Fibroblast of skin of right biceps (primary cell): ENCODE measurements at places on chromosomes 16 and 17.
A peak's percentile ranks its signal among the peaks of the same experiment; 100 is the strongest.

DNA sequence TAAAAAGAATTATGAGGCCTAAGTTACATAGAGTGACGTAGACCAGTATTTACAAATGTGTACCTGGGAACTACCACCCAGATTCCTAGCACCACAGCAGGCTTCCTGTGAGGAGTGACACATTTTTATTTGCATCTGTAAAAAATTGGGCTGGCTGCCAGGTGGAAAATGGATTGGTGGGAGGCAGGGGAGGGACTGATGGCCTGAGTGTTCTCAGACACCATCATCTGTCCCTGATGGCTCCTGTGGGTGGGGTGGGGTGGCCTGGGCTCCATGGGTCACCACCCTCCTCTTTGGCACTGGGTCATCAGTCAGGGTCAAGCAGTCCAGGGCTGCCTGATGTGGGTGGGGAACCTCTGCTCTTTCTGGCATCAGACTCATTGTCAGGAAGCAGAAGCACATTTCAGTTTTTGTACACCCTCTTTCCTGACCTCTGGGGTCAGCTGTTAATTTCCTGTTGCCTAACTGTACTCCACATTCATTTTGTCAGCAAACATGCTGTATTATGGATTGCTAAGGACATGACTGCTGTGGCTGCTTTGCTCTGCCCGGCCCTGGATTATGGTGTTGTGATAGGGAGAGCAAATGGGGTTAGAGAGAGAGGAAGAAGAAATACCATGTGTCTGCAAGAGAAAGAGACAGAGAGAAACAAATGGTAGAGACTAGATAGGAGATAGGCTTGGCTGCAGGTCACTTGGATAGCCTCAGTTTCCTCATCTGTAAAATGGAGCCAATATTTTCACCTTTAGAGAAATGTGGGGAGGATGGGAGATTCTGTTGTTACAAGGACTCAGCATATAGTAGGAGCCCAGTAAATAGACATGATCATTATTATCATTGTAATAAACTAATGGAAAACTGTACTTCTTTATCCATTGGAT, 11.6 kb upstream of the MFAP4 start:
- peak; percentile 42 for DNase-seq

DNA sequence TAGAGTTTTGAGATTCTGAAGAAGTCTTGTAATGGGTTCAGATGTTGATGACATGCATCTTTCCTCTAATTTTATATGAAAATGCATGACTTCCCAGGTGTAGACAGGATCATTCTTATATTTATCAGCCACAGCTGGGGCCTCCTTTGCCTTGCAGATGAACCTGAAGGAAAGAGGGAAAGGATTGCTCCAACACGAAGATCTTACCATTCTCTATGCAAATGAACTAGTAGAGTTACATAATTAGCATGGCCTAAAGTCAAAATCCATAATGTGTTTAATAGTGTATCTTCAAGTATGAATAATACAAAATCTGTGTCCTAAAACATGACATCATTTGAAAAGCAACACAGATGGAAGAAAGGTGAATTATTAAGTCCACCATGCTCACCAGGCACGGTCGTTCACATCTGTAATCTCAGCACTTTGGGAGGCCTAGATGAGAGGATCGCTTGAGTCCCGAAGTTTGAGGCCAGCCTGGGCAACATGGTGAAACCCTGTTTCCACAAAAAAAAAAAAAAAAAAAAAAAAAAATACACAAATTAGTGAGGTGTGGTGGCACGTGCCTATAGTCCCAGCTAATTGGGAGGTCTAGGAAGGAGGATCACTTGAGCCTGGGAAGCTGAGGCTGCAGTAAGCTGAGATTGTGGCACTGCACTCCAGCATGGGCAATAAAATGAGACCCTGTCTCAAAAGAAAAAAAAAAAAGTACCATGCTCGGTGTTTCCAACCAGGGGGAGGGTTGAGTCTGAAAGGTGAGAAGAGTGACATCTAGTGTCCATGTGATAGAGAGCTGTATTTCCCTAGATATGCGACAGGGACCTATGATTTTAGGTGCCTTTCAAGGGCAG, 6.3 kb downstream of the VWA3A start:
- peak; percentile 55 for DNase-seq

GRCh38 chr16:84214451-84215066, 23.6 kb downstream of the ADAD2 start:
- DNase-seq, result no peak

- no peak for DNase-seq
These were observed 449 bp downstream of the SMCR8 start for GRCh38 chr17:18315562-18315922.

- no peak for DNase-seq
These were observed 41.6 kb upstream of the GSE1 start for GRCh38 chr16:85571563-85571812.

DNA sequence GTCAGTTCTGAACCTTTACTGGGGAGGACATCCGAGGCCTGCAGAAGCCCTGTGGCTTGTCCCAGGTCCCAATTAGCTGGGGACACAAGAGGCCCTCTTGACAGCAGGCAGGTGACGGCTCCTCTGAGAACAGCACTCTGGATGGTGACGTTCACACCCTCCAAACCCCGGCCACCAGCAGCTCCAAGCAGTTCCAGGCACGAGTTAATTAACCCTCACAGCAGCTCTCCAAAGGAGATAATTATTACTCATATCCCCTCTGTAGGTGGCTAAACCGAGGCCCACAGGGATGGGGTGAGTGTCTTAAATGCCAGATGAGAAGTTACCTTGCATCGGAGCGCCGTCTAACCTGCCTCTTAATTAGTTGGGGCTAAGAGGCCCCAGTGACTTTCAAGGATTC, 168.9 kb upstream of the CIBAR2 start:
- DNase-seq, result no peak

DNA sequence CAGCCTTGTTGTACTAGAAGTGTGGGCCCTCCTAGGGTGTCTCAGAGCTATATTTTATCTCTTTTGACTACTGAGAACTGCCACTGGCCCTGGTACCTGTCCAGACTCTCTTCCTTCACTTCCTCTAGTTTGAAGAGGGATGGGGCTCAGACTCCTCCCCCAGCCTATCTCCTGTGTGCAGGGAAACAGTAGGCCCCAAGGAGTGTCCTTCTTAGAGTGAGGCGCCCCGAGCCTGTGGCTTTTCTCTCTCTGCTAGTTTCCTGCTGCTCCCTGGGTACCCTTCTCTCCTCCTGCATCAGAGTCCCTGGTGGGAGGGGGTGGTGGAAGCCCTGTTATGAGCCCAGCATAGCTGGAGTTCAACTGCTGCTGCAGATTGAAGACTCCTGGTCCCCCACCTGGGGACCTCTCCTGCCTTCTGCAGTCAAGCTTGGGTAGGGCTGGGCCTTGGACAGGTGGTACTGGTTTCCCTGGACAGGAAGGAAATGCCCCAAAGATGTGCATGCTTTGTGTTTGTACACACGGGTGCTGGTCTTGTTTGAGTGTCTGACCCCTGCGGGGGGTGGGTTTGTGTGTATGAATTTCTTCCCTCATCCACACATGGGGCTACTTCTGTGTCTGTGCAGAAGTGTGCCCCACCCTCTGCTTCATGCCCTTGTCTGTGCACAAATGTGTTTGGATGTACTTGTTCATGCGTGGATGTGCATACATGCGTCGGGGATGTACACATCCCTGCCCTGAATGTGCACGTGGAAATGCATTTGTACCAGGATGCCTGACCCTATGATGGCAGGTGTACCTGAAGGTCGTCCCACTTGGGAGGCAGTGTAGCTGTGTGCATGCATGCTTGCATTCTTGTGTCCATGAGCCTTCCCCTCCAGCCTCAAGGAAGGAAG, 6.9 kb downstream of the RARA start:
- no peak for DNase-seq

GRCh38 chr16:79563921-79564320, 36.6 kb downstream of the MAF start:
- DNase-seq, result no peak

DNA sequence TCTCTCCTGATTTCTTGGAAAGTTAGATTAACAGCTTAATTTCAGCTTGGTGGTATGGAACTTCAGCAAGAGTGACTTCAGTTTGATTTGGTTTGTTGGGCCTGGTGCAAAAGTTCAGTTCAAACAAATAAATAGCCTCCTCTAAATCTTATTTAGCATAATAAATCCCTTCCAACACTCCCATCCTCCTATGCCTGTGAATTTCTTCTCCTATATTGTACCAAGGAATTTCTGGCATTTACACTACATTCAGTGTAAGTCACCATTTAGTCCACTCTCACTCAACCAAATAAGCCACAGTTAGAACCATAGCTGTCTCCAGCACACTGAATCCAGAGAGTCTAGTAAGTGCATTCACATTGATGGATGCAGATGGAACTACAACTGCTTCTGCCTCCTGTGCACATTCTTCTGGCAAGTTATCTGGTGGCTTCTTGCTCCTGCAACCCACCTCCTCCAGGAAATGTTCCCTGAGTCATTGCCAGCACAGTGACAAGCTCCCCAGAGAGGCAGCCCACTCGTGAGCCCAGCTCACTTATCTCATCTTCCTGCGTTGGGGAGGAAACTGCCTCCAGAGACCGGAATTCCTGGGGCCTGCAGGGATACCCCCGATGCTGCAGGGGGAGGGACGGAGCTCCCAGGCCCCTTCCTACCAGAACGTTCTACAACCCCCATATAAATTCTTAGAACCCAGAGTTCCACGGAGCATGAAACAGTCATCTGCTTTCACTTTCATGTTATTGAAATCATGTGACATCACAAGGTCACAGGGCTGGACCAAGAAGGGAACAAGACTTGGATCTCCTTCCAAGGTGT, 318.3 kb downstream of the PHKB start:
- DNase-seq, result peak; percentile 45

DNA sequence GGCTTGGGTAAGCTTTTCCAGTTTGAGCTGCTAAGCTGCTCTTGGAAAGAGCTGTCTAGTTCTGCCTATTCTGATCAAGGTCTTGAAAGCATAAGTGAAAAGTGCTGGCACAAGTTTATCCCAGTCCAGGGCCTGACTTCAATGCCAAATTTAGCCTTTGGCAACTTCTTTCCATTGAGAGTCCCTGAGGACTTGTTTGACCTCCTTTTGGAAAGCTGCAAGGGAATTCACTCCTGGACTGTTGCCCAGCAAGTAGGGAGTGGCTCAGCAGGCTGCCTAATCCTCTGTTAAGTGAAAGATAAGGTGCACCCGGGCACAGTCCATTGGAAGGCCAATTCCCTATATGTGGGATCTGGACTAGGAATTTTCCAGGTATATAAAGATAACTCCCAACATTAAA, 16.0 kb upstream of the TANC2 start:
- peak; percentile 72 for DNase-seq

DNA sequence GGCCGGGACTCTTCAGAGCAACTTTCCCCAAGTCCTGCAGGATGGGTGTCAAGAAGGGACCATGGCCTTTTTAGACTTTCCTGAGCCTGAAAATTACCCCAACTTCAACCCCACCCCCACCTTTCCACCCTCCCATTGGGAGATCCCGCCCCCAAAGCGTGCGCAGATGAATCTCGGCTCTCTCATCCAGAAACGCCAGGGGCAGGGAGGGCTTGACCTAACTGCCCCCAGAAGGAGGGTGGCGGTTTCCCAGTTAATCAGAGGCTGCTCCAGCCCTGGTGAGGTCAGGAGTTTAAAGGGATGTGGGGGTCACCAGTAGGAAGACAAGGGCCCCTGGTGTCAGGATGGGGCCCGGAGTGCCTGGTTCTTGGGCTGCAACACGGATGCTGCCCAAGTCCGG, 480 bp downstream of the KIF19 start:
- DNase-seq, result no peak

- DNase-seq, result peak; percentile 87
These were observed 4.6 kb downstream of the GAN start for GRCh38 chr16:81319221-81319912.

DNA sequence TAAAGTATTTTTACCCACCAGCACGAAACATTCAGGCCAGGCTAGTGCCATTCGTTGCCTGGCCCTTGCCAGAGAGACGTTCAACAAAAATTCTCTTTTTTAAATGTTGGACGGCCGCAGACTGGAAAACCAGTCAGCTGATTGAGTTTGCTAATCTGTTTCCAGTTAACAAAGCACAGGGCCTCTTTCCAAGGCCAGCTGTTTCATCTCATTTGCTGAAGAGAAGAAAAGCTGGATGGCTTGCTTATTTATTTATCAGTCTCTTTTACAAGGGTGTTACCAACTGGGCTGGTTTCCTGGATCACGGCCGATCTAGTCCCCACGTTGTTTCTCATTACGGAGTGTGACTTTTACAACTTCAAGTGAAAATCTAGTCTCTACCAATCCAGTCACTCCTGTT, 418.7 kb upstream of the DYNLRB2 start:
- peak; percentile 42 for DNase-seq

- no peak for DNase-seq
These were observed 13.1 kb downstream of the SLC38A8 start for GRCh38 chr16:84029297-84030047.

DNA sequence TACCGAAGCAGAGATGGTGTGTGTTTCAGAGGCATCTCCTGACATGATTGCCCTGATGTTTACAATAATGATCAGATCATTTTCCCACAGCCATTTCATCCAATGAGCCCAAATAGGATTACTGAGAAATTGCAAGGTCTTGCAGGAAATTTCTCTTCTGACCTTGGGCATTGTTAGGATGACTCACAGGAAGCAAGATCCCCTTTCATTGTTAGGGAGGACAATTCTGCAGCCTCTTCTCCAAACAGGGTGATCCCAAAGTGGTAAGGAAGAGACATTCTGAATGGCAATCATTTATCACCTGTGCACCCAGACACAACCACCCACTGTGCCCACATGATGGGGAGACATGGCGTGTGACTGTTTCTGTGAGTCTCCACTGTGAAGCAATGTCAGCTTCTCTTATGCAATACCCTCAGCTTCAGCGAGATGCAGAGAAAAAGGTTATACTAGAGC, 306.7 kb upstream of the XYLT1 start:
- peak; percentile 58 for DNase-seq

DNA sequence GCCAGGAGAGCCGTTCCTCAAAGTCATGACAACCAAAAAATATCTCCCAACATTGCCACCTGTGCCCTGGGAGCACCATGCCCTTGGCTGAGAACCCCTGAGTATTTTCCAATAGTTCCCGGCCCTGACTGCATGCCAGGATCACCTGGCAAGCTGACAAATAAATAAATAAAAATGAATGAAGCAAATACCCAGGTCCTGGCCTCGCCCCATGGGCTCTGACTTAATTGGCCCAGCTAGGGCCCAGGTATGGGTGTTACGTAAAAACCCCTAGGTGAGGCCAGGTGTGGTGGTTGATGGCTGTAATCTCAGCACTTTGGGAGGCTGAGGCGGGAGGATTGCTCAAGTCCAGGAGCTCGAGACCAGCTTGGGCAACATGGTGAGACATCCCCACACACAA, 2.7 kb upstream of the C16orf74 start:
- DNase-seq, result no peak
